ENCODE measurements at places on chromosomes 12 and 14.

DNA sequence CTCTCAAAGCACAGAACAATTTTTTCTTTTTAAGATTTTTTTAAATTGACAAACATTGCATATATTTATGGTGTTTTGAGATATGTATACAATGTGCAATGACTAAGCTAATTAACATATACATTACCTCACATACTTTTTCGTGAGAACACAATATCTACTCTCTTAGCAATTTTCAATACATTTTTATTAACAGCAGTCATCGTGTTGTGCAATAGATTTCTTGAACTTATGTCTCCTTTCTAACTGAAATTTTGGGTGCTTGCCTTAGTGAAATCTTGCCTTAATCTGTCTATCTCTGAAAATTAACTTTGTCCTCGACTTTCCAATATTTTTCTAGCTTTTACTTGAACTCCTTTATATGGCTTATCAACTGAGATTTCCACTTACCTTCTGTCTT is 6.8 kb downstream of the OR10A7 start:
- DNase-seq = no peak

- no peak for DNase-seq
Observed at GRCh38 chr12:132056320-132056719, 87.8 kb downstream of the DDX51 start.

DNA sequence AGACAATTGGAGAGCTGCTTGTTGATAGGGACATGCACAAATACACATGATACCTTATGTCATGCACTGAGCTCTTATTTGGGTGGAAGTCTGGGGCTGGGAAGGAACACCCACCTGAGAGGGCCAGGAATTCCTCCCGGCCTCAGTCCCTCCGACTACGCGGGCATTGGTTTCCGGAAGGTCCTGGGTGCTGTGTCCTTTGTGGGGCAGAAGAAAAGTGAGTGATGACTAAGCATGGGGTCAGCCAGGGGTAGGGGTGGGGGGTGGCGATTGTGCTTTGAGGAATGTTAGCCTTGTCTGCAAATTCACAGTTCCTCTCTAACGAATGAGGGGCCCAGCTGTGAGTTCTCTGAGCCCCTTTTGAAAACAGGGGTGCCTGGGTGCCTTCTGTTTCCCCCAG is 798 bp downstream of the CELA1 start:
- DNase-seq = no peak

DNA sequence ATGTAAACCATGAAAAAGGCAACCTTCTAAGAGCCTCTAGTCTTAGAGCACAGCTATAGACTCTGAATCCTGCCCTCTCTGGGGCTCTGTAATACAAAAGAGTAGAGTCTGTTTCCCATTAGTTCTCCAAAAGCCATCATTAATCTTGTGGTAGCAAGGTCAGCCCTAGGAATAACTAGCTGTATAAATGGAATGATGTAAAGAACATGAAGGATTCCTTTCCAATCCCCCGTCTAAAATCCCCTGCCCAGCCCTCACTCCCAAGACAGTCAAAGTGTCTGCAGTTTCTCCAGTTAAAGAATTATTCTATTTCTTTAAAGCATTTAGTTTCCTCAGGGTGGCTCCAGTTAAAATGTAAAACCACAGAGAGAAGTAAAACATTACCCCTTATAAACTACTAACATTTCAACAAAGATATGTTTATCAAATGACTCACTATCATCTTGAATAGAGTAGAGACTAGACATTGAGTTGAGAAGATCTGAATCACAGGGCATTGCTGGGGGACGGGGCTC is 104.2 kb downstream of the ST8SIA1 start:
- no peak for DNase-seq

DNA sequence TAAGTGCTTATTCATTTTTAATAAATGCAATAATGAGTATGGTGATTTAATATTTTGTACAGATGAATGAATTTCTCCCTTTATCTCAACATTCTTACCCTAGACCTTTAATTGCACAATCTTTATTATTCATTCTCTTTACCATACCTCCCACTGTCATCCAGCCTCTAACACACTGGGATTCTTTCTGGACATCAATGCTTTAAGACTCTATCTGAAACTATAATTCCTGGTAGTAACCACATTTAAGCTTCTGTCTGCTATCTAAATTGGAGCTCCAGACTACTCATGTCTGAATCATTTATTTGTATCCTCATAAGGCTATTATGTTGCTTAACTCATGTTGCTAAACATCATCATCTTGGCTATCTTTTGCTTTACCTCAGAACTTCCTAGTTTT is 270.2 kb downstream of the ALG10B start:
- DNase-seq = no peak

DNA sequence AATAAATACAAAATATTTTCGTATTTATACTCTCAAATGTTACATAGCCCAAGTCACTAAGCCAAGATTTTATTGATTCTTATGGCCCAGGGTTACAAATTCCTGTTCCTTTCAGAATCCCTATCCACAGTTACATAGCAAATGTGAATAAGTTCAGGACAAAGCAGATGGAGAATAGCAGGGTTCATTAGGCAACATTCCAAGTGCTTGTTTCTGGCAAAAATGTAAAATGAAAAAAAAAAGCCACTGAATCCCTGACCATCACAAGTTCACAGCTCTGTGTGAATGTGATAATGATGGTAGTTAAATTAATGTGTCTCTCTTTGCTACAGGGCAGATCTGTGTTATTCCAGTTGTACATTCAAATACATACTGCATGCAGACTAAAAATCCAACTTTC is 74.6 kb downstream of the KCNC2 start:
- no peak for DNase-seq

DNA sequence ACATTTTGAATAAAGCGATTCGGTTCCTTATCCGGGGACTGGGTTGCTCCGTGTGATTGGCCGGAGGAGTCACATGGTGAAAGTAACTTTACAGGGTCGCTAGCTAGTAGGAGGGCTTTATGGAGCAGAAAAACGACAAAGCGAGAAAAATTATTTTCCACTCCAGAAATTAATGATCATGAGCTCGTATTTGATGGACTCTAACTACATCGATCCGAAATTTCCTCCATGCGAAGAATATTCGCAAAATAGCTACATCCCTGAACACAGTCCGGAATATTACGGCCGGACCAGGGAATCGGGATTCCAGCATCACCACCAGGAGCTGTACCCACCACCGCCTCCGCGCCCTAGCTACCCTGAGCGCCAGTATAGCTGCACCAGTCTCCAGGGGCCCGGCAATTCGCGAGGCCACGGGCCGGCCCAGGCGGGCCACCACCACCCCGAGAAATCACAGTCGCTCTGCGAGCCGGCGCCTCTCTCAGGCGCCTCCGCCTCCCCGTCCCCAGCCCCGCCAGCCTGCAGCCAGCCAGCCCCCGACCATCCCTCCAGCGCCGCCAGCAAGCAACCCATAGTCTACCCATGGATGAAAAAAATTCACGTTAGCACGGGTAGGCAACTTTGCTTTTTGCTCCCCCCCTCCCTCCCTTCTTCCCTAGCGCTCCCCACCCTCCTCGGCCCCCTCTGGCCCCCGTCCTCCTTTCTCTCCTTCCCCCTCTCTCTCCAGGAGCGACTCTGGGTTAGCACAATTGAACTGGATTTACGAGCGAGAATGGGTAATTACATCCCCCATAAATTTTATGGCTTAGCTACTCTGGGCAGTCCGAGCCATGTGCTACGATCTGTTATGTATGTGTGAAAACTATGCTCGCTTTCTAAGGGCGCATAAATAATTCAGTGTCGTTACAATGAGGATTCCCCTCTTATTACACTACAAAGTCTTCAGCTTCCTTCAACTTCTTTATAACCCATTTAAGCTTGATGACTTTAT is at the start of gene HOXC4:
Gene HOXC4, plus strand, starts transcription at position 85 of the 991 bp plus-strand sequence. Its CDS starts 88 bp downstream, at position 173.
- DNase-seq = peak; percentile 50

- DNase-seq = no peak
Observed at GRCh38 chr12:57724003-57724935, 14.3 kb downstream of the AGAP2 start.

- DNase-seq = no peak
Observed at GRCh38 chr12:87728931-87729593, 300.1 kb downstream of the C12orf50 start.

GRCh38 chr12:117884161-117884560 is 84.6 kb downstream of the KSR2 start:
- no peak for DNase-seq

DNA sequence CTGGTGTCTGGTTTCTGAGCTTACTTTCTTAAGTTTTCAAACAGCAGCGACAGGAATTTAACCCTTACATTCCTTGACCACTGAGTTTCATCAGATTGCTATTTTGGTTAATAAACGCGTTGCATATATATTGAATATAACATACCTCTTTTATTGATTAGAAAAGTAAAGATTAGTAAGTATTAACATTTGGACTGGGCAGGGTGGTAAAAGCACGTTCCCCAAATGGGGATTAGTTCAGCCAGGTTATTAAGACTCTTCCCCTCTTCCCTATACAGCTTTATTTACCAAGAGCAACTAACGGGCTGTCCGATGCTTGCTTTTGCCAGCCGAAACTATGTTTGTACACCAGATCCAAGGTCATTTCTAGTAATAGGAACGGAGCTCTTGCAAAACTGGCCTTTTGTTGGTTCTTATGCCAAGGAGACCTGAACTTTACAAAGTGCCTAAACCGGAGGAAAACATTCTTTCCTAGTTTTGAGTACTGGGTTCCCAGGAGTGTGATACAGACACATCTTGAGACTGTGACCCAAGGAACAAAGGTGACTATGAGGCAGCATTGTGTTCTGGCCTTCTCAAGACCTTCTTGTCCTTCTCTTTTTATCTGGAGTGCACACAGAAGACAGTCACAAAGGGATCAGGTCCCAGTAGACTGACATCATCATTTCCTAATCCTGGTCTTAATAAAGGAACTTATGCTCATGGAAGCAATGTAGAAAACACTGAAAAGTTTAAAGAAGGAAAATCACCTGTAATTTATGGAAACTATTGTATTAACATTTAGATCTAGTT is 2.6 kb downstream of the GLRX5 start:
- no peak for DNase-seq

GRCh38 chr12:118641249-118641648 is 264.9 kb downstream of the SUDS3 start:
- no peak for DNase-seq

DNA sequence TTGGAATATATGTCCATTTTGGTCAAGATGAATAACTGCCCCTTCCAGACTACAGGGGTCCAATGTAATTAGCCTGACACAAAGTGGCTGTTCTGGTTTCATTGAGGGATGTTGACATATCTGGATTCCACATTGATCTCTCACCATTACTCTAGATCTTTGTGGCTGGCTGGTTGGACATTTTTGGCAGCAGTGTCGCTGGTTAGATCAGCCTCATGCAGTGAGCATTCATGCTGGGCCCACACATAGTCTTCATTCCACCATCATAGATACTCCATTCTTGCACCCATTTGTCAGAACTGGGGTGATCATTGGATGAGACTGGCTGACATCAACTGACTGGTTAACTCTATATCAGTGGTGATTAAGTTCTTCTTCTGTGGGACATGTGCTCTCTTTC is 74.4 kb downstream of the MGST1 start:
- no peak for DNase-seq

DNA sequence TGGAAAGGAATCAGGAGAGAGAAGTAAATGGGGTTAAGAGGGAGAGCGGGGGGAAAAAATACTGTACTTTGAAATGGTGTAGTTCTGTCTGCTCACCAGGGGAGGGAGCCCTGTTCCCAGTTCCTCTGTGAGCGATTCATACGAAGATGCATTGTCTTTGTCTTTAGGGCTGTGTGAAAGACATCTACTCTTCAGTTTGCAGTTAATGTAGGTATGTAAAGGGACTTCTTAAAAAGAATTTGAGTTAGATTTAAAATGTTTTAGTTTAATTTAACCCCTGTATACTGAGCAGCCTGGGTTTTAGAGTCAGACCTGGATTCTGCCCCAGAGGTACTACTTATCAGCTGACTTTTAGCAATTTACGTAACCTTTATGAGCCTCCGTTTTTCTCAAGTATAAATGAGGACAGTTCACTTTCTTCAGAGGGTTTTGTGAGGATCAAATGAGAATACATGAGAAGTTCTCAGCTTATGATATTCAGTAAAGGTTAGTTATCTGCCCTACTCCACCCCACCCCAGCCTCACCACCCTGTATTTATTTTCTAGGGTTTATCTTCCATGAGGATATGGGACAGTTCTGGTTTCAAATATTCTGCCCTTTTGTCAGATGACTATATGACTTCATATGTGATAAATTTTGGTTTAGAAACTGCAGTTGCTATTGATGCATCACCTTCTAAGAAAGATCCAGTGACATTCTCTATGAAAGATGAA is 82.5 kb upstream of the EVL start:
- peak; percentile 9 for DNase-seq

- DNase-seq = peak; percentile 15
Observed at GRCh38 chr12:52139579-52140062, 52.2 kb downstream of the KRT80 start.

DNA sequence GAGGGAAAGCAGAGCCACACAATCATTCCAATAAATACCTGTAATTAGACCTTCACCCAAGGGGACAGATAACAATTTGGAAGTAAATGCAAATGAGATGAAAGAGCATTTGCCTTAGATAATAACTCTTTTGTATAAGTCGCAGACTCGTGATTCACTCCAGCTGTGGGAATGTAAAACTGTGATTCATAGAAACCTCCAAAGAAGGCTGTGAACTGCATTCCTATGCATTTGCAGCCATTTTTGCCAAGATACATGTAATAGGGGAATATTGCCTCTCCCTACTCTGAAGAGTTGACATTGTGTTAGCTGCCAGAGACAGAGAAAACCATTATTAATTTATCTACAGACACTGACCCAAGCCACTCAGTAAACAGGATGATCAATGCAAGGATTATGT is 181.9 kb upstream of the ARHGAP5 start:
- no peak for DNase-seq

DNA sequence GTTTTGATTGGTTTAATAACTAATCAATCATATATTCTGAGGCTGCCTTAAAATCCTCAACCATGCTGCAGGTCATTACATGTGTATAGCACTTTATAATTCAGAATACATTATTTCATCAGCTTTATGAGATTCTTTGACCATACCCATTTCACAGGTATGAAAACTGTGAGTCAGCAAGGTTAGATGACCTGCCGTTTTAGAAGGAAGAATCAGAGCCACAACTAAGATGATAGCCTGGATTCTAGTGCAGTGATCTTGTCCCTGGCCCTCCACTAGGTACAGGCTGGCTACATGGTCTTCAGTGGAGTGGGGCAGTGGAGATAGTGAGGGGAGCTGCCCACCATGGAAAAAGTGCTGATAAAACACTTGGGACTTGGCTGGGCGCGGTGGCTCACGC is 154.4 kb upstream of the MAX start:
- DNase-seq = no peak

GRCh38 chr12:38153737-38154061 is 162.9 kb upstream of the ALG10B start:
- DNase-seq = no peak

- no peak for DNase-seq
Observed at GRCh38 chr12:30026621-30027234, 243.0 kb upstream of the TMTC1 start.

- DNase-seq = no peak
Observed at GRCh38 chr12:120844768-120845449, 59.2 kb downstream of the SPPL3 start.

DNA sequence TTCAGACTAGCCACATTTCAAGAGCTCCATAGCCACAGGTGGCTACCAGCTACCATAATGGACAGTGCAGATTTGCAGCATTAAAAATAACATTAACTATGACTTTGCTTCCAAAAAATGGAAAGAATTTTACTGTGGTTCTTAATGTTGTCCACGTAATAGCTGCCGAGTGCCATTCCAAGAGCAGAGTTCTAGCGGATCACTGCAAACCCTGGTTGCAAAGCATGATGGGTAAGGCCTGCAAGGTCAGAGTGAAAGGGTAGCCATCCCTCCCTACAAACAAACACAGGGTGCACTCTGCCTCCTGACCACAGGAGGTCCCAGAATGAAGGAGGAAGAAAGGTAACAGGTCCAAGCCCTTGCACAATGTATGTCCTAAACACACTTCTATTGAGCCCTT is 157.6 kb downstream of the DPF3 start:
- DNase-seq = no peak

Measured in NCI-H1092 (cell line).